ENCODE measurements at places on chromosomes 4 and X. TPM values are rescaled to one million over a fixed set of nuclear protein-coding genes. Genes with fewer than 3 reads are reported as not detected.
A peak's percentile ranks its signal among the peaks of the same experiment; 100 is the strongest.

NHS gene
- total RNA-seq: 19.1 TPM

AADAT gene
- total RNA-seq: 5.7 TPM

UBA6 gene
- 63.2 TPM for total RNA-seq

MAGEC1 gene
- total RNA-seq: not detected

KLKB1 gene
- 1.2 TPM for total RNA-seq

DACH2 gene
- total RNA-seq: 0.13 TPM

HPSE gene
- total RNA-seq: 5.0 TPM

- no peak for DNase-seq
Measured at GRCh38 chrX:102548231-102548630, 31.7 kb upstream of the TMSB15A start.

DNA sequence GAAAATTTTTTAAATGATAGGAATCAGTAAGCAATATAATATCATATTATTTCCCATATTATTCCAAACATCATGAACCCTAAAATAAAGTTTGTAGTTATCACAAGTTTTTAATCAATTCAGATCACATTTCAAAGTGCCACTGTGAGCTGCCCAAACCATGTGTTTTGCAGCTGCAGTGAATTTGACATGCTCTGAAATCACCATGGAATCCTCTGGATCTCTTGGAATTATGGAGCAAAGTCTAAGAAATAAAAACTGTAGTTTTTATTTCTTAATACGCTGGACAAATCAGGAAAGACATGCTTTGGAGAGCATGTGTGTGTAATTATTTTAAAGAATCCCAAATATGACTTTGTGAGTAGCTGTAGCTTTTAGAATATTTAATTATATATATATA is 262.7 kb downstream of the ANKRD50 start:
- DNase-seq: no peak

- DNase-seq: no peak
Measured at GRCh38 chr4:21596521-21596920, 352.1 kb downstream of the KCNIP4 start.

DNA sequence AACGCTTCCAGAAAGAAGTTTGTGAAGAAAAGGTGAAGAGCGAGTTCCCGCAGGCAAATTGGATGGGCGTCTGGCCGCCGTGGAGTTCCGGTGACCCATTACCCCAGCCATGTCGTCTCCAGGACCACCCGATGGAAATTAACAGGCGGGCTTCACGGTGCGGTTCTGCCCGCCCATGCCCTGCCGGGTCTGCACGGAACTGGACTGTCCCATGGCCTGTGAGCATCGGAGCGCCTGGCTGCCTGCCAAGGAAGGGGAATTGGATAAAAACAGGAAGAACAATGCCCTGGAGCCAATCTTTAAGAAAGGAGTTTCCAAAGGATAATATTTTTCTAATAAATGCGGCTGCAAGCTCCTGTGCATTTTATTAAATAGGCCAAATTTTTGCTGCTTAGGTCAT is 319.8 kb upstream of the SLC7A11 start:
- no peak for DNase-seq

GRCh38 chrX:22357621-22358020 is 84.9 kb downstream of the CBLL2 start:
- no peak for DNase-seq

DNA sequence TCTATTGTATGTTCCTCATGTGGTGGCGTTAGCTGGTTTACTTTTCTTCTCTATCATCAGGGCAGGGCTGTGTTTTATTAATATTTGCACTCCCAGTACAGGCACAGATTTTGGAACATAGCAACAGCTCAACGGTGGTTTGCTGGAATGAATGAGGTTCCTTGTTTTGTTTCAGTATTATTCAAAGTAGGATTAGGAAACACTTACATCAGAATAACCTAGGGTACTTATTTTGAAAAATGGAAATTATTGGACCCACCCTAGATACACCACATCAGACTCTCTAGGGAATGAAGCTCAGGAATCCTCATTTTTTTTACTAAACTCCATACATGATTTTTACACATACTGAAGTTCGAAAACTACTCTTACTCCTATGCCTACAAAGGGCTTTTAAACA is 108.8 kb upstream of the ENPEP start:
- no peak for DNase-seq

GRCh38 chr4:81745050-81745449 is 273.3 kb upstream of the RASGEF1B start:
- no peak for DNase-seq

- peak; percentile 32 for DNase-seq
Measured at GRCh38 chr4:98166025-98166730, 22.9 kb upstream of the STPG2 start.

GRCh38 chr4:173247321-173247720 is 78.7 kb downstream of the GALNT7 start:
- no peak for DNase-seq

GRCh38 chr4:169410839-169411770 is 140.3 kb upstream of the SH3RF1 start:
- no peak for DNase-seq

- no peak for DNase-seq
Measured at GRCh38 chrX:20059467-20060128, 57.1 kb downstream of the MAP7D2 start.

- DNase-seq: no peak
Measured at GRCh38 chr4:100317032-100317864, 127.0 kb upstream of the DDIT4L start.

Measured in aorta (tissue), 5 donors.